ENCODE measurements at places on chromosomes 1 and 21.

DNA sequence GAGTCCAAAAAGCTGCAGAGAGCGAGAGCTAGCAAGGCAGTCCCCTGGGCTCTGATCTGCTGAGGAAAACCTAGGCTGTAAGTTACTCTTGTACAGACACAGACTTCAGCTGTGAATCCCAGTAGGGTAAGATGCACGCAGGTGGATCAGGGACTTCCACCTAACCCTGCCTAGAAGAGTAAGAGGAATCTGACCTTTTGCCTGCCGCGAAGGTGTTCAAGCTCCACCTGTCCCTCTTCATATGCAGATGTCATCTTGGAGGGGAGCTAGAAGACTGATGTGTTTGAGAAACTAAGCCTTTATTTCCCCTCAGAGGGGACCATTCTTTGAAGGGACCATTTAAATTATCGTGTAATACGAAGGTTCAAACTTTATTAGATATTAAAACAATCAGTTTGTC is 108.6 kb upstream of the USP24 start:
- DNase-seq, result no peak

- no peak for DNase-seq
Measured at GRCh38 chr21:43763901-43764523, 12.1 kb downstream of the CSTB start.

DNA sequence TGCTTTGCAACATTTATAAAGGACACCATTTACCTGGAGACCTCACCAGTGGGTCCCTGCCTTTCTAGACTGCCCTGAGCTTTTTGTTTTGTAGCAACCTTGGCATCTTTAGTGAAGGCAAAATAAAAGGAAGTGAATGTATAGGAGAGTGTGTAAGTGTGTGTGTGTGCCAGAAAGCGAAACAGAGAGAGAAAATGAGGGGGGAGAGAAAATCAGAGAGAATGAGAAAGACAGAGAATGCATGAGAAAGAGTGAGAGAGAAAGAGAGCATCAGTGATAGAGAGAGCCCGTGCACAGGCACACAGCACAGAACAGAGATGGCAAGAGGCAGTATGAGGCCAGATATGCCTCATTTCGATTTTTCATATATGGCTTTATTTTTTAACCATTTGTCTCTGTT is 57.5 kb downstream of the HSD3B1 start:
- DNase-seq, result no peak

DNA sequence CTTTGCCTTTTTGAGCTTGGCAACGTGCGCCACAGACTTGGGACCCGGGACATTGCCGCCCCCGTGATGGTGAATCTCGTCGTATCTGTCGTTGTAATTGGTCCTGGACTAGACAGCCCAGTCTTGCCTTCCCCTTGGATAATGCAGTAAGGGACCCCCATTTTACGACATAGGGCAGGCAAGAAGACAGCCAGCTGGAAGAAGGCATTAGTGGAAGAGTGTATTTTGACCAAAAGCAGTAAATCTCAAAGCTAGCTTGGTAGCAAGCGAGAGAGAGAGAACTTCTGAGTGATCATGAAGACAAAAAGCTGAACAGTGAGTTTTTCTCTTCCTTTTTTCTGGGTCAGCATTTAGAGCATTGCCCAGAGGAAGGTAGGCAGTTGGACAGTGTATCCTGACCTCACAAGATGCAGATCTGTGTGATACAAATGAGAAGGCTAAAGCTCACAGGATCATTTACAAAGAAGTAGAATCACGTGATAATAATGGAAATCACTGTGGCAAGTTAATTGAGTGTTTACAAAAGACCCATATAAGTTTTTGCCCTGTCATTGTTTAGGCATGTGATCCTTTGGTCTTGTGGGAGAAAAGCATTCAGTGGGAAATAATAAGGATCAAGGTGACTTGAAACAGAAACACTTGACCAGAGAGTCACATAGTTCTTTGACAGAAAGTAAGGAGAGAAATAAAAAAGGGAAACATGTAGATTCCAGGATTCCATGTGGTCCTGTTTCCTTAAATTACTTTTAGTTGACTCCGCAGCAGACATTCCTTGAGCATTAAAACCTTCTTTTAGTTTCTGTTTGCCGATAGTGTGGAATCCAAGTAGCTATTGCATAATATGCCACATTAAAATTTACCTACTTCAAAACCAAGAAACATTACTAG is 66.3 kb downstream of the CNST start:
- DNase-seq, result no peak

DNA sequence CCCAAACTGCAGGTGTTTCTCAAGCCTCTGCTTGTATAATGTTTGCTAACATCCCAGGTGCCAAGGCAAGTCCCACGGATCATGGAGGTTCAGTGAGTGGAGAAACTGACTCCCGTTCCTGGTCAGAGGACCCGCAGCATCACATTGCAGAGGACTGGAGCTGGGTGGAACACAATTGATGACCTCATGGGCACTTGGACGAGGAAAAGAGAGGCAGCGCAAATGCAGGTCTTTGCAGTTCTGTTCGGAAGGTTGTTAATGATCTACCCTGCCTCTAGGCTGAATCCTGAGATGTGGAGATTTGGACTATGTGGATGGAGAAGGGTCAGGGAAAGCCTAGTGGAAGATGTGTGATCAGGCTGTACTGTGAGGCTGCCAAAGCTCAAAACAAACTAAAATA is 192.9 kb downstream of the DUSP10 start:
- DNase-seq, result no peak

DNA sequence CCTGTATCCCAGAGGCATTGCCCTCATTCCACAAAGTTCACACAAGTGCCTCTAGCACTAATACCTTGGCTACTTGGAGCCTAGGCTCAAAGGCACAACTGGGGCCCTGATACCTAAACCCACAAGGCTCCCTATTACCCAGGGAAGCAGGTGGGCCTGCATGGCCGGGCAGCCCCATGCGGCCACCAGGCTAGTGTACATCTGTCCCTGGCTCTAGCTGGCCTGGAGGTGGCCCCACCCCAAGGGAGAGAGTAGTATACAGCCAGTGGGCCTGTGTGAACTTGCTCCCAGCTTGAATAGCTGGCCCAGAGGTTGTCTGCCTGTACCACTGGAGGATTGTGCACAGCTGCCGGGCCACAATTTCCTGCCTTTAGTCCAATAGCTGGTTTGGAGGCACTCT is 52.2 kb downstream of the USP25 start:
- DNase-seq, result no peak

DNA sequence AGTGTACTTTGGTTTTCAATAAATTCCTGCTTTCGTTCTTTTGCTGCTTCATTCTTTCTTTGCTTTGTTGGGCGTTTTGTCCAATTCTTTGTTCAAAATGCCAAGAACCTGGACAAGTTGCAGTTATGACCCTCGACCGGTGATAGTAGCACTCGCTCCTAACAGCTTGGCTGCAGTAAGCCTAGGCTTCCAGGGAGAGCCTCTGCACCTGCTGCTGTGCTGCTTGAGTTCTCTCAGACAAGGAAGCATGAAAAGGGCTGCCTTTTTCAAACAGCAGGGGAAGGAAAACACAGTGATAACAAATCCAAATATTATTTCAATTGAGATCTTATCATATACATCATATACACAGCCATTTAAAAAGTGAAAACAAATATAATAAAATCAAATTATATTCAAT is 12.8 kb upstream of the RIPK4 start:
- no peak for DNase-seq

- DNase-seq, result no peak
Measured at GRCh38 chr1:194295685-194296084, 1109.3 kb upstream of the B3GALT2 start.

DNA sequence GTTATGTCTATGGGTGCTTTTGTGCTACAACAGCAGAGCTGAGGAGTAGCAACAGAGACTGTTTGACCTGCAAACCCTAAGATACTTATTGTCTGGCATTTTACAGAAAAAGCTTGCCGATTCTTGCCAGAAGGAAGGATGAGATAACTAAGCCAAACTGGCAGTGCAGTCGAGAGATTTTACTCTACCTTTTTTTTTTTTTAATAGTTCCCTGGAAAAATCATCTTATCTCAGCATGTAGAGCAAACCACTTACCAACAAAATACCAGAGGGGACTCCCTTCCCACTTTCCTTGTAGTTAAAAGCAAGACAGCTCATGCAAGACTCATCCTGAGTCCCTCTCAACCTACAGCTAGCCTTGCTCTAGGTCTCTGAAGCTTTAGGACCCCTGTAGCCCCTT is 132.9 kb downstream of the SYT2 start:
- no peak for DNase-seq

GRCh38 chr1:200731654-200732332 is 6.9 kb upstream of the CAMSAP2 start:
- DNase-seq, result no peak

GRCh38 chr1:234234199-234234598 is 139.1 kb upstream of the COA6 start:
- DNase-seq, result no peak

GRCh38 chr1:153985941-153986761 is at the start of gene RAB13:
RAB13 (minus strand) TSS chr1:153986339; CDS start chr1:153986236, 103 bp downstream.
- DNase-seq, result no peak

GRCh38 chr1:108767115-108767514 is 20.6 kb downstream of the STXBP3 start:
- no peak for DNase-seq

DNA sequence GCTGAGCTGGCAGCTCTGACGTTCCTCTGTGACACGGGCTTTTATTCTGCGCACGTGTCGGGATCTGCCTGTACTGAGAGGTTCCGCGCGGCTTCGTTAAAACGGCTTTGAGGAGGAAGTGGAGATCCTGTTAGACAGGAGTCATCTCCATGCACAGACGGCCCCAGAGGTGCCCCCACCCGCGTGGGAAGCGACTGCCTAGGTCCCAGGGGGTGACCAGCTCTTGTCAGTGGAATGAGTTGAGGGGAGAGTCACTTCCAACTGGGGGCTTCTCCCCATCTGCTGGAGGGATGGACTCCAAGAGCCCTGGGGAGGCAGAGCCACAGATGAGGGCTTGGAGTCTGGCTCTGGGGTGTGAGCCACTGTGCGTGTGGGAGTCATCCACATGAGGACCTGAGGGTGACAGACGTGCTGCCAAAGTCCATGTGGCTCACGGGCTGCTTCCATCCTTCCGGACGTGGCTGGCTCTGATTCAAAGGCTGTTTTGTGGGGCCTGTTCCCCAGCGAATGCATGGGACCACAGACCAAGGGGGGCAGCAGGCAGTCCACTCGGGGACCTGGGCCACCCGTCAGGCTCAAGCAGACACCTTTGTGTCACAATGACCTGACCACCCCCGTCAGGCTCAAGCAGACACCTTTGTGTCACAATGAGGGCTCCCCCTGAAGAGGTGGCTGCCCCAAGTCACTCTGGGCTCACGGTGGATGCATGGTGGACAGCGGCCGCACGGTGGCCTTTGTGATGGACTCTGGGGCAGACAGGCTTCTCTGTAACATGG is 26.8 kb downstream of the PTTG1IP start:
- no peak for DNase-seq

DNA sequence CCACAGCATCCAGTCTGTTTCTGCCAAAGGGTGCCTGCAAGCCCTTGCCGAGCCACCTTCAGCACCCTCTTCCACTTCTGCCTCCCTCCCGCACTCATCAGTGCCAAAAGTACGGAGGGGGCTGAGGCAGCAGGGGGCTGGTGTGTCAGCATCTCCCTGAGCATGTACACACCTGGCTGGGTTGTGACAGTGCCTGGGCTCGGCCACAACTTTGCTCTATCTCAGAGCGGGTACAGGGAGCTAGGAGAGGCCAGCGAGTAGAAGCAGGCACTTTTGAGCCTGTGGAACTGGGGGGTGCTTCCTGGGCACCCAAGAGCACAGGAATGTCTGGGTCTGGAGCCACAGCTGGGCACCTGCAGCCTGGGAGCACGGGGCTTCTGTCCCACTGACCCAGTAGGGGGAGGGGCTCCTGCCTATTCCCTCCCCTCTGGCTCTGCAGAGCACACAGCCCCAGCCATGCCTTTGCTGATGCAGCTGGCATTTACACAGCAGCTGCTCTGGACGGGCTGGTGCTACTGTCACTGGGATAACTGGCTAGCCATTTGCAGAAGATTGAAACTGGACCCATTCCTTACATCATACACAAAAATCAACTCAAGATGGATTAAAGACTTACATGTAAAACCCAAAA is 319.8 kb upstream of the RRP15 start:
- no peak for DNase-seq

DNA sequence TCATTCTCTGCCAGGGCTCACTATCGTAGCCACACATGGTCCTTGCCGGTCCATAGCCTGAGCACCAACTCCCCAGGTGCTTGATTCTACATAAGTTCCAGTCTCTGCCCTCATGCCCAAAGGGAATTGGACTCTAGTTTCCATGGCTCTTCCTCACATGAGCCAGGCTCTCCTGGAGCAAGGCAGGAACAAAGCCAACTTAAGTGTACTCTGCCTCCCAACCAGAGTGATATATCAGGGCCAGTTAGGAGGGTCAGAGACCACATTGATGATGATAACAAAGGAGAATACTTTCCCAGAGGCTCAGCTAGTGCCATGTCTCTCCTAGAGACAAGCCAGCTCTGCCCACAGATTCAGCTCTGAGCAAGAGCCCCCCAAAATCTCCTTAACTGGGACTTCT is 70.9 kb downstream of the ERI3 start:
- no peak for DNase-seq

DNA sequence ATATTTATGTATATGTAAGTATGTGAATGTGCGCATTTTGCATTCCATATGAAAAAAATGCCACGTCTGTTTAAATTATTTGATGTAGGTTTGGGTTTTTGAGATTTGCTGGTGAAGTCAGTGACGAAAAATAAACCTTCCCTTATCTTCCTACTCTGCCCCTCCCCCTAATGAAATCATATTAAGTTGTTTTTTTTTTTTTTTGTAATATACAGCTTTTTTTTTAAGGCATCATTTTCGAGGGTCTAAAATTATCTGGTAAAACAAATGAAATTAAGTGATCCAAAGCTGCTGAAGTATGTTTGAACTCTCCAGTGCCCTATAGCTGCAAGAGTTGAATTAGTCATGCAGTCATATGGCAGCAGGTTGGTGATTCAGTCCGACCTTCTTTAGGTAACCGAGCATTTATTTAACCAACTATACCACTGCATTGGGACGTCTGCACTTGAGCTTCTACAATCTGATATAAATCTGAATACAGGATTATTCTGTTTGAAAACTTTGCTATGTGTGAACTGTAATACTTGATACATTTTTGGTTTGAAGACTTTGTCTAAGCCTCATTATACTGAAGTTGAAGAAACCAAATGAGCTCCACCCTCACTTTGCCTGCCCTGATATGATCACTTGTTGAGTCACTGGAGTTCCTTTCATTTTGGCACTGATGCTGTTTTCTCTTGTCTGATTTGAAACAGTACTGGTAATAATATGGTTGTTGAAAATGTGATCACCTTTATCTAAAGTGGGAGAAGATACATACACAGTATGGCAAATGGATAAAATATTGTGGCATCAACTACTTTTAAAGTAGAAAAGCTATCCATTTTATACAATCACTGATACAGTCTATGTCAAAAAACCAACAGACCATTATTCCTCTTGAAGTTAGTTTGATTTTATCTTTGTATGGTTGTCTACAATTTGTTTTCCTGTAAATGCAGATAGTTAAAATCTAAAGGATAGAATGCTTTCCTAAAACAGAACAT is 11.7 kb downstream of the PDIK1L start:
- DNase-seq, result no peak

DNA sequence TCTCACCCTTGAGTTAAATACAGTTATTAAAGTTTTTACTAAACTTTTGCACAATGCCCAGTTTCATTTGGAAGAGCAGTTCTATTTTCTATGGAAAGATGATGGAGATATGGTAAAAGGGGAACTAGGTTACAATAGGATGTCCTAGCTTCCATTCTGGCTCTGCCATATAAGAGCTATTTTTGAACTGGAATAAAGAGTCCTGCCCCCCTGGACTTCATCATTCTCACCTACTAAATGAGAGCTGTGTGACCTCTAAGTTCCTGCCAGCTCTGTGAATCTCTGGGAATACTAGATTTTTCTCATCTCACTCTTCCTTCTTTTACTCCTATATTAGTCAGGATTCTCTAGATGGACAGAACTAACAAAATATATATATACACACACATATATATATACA is 106.3 kb downstream of the PRRX1 start:
- DNase-seq, result no peak
